ENCODE measurements at places on chromosomes 7 and 10. TPM values are rescaled to one million over a fixed set of nuclear protein-coding genes. Genes with fewer than 3 reads are reported as not detected.
A peak's percentile ranks its signal among the peaks of the same experiment; 100 is the strongest.

GRCh38 chr10:93255546-93255945 lies 181.9 kb downstream of the CYP26A1 start:
- H3K36me3 ChIP-seq = no peaks in the 10 kb centered on the region
- no peak overlapping the region for H3K27ac ChIP-seq
- H3K4me1 ChIP-seq = no peaks in the 10 kb centered on the region
- H3K4me3 ChIP-seq = no peak overlapping the region
- no peak for DNase-seq
- no peaks in the 10 kb centered on the region for H3K27me3 ChIP-seq

DNA sequence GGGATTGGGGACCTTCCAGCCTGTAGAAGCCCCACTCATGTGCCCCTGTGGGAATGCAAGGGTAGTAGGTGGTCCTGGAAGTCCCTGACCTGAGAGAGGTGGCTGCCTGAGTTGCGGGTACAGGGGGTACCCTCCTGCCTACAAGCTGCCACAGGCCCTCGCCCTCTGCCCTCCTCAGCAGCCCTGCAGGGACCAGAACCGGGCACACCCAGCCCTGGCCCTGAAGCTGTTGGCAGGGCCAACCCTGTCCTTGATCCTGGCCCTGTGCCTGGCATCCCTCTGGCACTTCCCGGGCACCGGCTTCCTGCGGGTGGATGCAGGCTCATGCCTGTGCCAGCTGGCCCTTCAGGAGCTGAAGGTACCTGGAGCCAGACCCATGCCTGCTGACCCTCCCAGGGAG lies 54.9 kb upstream of the ELN start:
- DNase-seq = no peak
- H3K36me3 ChIP-seq = no peaks in the 10 kb centered on the region
- no peak overlapping the region for H3K27ac ChIP-seq
- H3K4me3 ChIP-seq = no peak overlapping the region
- H3K4me1 ChIP-seq = no peaks in the 10 kb centered on the region

DNA sequence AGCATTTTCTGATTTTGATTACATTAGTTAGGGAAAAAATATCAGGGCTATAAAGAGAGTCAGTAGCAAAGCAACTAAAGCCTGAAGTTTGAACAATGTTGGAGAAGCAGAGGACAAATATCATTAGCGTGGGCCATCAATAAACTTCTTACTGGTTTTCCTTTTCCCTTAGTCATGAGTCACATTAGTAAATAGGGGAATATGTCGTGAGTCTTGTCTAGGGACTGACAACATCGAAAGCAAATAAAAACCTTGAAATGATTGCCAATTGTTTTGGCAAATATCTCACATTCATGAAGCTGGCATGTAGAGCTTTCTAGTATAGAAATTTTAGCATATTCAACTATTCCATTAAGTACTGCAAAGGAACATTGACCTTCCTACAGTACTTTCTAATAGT lies 806.0 kb upstream of the SORCS1 start:
- no peak for DNase-seq
- no peaks in the 10 kb centered on the region for H3K36me3 ChIP-seq
- no peak overlapping the region for H3K27ac ChIP-seq

GRCh38 chr10:86366033-86366901 lies at the start of gene GRID1:
GRID1 (minus strand) TSS chr10:86366795.
- no peaks in the 10 kb centered on the region for H3K36me3 ChIP-seq
- DNase-seq = peak; percentile 27
- no peak within 1 kb of the TSS for H3K27ac ChIP-seq
- H3K27me3 ChIP-seq = peaks cover 29% of the 10 kb centered on the region
- H3K4me3 ChIP-seq = no peak within 1 kb of the TSS
- peaks cover 17% of the 10 kb centered on the region for H3K4me1 ChIP-seq

DNA sequence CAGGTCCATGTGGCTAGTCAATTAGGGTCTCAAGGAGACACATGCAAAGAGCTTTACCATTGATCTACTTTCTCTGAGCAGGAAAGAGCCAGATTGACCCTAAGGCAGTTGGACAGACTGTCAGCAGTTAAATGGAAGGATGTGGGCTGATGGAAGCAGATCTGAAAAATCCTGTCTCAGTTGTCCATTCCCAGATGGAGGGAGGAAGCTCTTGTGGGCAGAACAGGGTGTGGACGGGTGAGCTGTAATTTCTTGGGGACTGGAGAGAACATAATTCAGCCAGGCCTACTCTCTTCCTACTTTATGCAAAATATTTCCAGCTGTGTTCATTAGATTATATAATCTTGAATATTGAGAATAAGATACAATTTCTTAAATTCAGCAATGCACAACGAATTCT lies 163.6 kb downstream of the GNAT3 start:
- no peaks in the 10 kb centered on the region for H3K4me1 ChIP-seq
- no peaks in the 10 kb centered on the region for H3K36me3 ChIP-seq
- no peak overlapping the region for H3K4me3 ChIP-seq
- no peak overlapping the region for H3K27ac ChIP-seq

DNA sequence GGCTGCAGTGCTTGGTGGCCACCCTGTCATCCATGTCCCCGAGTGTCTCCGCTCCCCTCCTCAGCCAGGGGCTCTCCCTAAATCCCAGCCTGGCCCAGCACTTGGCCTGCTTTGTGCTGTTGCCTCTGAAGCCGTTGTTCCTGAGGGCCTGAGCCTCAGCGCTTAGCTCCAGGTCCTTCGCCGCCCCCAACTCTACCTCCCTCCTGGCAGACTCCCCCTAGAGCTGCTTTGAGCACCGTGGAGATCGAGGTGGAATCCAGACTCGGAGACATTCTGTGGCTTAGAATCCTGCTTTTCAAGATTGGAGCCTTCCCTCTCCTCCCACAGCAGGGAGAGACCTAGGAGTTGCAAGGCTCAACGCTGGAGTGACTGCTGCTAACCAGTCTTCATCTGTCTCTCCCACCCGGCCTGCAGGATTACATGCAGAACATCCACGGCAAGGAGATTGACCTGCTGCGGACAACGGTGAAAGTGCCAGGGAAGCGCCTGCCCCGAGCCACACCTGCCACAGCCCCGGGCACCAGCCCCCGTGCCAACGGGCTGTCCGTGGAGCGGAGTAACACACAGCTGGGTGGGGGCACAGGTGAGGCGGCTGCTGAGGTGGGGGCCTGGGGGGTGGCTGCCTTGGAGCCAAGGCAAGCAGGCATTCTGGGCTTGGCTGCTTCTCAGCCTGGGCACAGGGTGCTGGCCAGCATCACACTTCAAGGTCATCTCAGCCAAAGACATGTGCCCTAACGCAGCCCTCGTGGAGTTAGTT lies 33.3 kb downstream of the GBX1 start:
- H3K4me3 ChIP-seq = no peak overlapping the region
- H3K36me3 ChIP-seq = peaks cover 9% of the 10 kb centered on the region
- no peaks in the 10 kb centered on the region for H3K4me1 ChIP-seq
- DNase-seq = no peak
- H3K27ac ChIP-seq = no peak overlapping the region

DNA sequence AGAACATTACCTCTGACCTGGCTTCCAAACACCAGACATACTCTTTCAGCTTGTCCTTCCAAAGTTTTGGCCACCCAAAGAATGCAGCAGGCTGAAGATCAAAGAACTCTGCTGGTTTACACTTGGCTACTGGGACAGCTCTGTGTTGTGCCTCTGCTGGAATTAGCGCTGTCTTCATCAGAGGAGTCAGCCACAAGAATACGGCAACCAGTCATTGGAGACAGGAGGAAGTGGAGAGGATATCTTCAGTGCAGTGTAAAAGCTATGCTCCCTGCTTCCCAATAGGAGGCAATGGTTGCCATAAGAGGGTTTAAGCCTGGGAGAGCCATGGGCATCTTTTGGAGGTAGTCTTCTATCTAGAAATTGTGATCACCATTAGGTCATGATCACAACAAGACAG lies 126.7 kb upstream of the WNT16 start:
- H3K36me3 ChIP-seq = no peaks in the 10 kb centered on the region
- H3K4me3 ChIP-seq = no peak overlapping the region
- no peaks in the 10 kb centered on the region for H3K27me3 ChIP-seq

DNA sequence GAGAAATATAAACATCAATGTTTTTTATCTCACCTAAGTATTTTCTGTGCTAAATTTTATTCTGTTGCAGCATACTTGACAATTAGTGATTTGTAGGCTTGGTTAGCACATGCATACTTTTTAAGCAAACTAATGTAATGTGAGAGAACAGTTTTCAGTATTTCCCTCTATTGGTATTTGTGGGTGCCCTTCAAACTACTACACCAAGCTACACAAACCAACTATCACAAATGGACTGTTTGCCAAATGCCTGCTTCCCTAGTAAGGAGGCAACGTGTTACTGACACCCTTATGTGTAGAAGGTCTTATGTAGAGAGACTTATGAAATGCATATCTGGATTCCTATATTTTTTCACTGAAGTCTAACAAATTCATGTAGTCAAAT lies 98.4 kb upstream of the FZD1 start:
- no peaks in the 10 kb centered on the region for H3K27me3 ChIP-seq
- no peak overlapping the region for H3K4me3 ChIP-seq
- H3K4me1 ChIP-seq = no peaks in the 10 kb centered on the region
- H3K27ac ChIP-seq = no peak overlapping the region
- DNase-seq = no peak
- no peaks in the 10 kb centered on the region for H3K36me3 ChIP-seq

GRCh38 chr7:35695473-35695850 lies 527 bp upstream of the HERPUD2 start:
- peak overlapping the region; percentile 90 for H3K4me3 ChIP-seq
- H3K36me3 ChIP-seq = no peaks in the 10 kb centered on the region
- H3K27ac ChIP-seq = peak overlapping the region; percentile 95
- DNase-seq = peak; percentile 27
- no peaks in the 10 kb centered on the region for H3K27me3 ChIP-seq

DNA sequence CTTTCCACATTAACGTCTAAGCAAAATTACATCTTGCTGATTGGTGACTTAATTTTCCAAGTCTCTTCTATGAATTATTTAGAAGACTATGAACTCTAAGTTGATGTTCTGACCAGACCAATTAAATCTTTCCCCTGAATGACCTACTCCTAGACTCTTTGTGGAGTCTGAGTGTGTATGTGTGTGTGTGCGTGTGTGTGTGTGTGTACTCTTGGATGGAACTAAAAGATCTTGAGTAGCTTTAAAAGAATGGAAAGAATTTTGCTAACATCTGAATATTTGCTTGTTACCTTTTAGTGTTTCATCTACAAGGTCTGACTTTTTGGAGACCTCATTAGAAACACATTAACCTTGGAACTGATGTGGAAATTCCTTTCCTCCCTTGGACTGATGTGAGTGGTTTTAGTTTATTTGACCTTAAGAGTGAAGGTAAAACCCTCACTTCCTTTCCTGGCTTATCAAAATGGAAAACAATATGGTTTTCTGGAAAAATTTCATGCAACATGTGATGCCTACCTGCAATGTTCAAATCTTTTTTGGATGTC lies 257.1 kb downstream of the GATA3 start:
- H3K36me3 ChIP-seq = no peaks in the 10 kb centered on the region
- no peaks in the 10 kb centered on the region for H3K4me1 ChIP-seq
- no peak overlapping the region for H3K27ac ChIP-seq
- H3K27me3 ChIP-seq = no peaks in the 10 kb centered on the region
- H3K4me3 ChIP-seq = no peak overlapping the region
- DNase-seq = no peak

DNA sequence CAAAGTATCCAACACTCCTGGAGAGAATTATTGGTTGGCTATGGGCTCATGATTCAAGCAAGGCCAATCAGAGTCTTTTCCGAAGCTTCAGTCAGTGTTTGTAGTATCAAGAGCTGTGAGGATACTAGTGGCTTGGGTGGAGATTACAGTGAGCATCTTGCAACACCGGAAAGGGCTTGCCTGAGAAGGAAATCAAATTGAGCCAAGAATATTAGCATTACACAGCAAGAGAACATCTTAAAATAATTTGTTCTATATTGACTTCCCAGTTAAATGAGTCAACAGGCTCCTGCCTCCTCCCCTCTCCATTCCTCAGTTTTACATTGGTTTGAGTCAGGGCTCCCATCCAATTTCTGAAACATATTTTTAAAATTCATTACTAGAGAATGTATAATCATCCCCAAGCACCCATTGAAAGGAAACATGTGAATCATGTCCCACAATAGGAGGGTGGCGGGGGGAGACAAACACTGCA lies 127.4 kb downstream of the ELAPOR2 start:
- DNase-seq = no peak
- H3K36me3 ChIP-seq = no peaks in the 10 kb centered on the region
- no peaks in the 10 kb centered on the region for H3K4me1 ChIP-seq
- H3K27ac ChIP-seq = no peak overlapping the region
- no peak overlapping the region for H3K4me3 ChIP-seq
- no peaks in the 10 kb centered on the region for H3K27me3 ChIP-seq

DNA sequence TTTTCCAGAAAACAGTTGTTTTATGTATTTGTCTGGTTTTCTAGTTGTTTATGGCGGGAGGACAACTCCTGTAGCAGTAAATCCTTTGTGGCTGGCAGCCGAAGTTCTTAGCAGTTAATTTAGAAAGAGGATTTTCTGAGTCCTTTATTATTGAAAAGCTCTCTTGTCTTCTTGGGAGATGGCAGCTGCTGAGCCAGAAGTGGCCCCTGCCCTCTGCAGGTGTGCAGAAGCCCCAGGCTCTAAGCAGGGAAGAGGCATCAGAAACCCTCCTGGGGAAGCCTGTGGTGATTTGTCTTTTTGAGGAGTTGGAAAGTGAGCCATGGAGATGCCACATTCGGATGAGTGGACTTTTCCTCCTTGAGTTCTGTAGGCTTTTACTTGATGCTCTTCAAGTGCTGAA lies 106.3 kb downstream of the GLRX3 start:
- H3K27me3 ChIP-seq = peaks cover 5% of the 10 kb centered on the region
- no peak overlapping the region for H3K4me3 ChIP-seq
- H3K27ac ChIP-seq = no peak overlapping the region
- no peaks in the 10 kb centered on the region for H3K36me3 ChIP-seq
- DNase-seq = no peak

GRCh38 chr10:78222096-78222790 lies 188.6 kb downstream of the RPS24 start:
- H3K4me1 ChIP-seq = no peaks in the 10 kb centered on the region
- no peaks in the 10 kb centered on the region for H3K27me3 ChIP-seq
- H3K27ac ChIP-seq = no peak overlapping the region
- H3K4me3 ChIP-seq = no peak overlapping the region

GRCh38 chr7:129780974-129781927 lies 169.7 kb downstream of the NRF1 start:
- peak overlapping the region; percentile 24 for H3K4me3 ChIP-seq
- H3K4me1 ChIP-seq = peaks cover 68% of the 10 kb centered on the region
- H3K36me3 ChIP-seq = no peaks in the 10 kb centered on the region
- H3K27me3 ChIP-seq = peaks cover 69% of the 10 kb centered on the region
- H3K27ac ChIP-seq = no peak overlapping the region

- H3K27ac ChIP-seq = no peak overlapping the region
- H3K4me1 ChIP-seq = no peaks in the 10 kb centered on the region
- H3K4me3 ChIP-seq = no peak overlapping the region
- peaks cover 2% of the 10 kb centered on the region for H3K27me3 ChIP-seq
- no peak for DNase-seq
Observed at GRCh38 chr10:128530301-128530700, 404.1 kb upstream of the MKI67 start.

- H3K4me3 ChIP-seq = no peak overlapping the region
- no peaks in the 10 kb centered on the region for H3K27me3 ChIP-seq
- H3K4me1 ChIP-seq = no peaks in the 10 kb centered on the region
- H3K27ac ChIP-seq = no peak overlapping the region
- no peaks in the 10 kb centered on the region for H3K36me3 ChIP-seq
Observed at GRCh38 chr10:42992156-42992956, 84.5 kb upstream of the RET start.

The DPCD gene
- total RNA-seq = 0.72 TPM

The AMPH gene
- 0.18 TPM for total RNA-seq

The ELN gene
- total RNA-seq = 0.75 TPM

The HOXA11 gene
- total RNA-seq = not detected

The FAM131B gene
- total RNA-seq = 2.8 TPM

The FAM180A gene
- not detected for total RNA-seq

The LRRN3 gene
- not detected for total RNA-seq

Measured in natural killer cell (primary cell).